ENCODE measurements at places on chromosomes 7 and 10.

- no peak for DNase-seq
Observed at GRCh38 chr7:77413128-77413527, 3.0 kb downstream of the GSAP start.

- DNase-seq, result no peak
Observed at GRCh38 chr10:86673827-86674581, 5.7 kb downstream of the LDB3 start.

GRCh38 chr10:847868-848267, 83.6 kb downstream of the LARP4B start:
- DNase-seq, result no peak

DNA sequence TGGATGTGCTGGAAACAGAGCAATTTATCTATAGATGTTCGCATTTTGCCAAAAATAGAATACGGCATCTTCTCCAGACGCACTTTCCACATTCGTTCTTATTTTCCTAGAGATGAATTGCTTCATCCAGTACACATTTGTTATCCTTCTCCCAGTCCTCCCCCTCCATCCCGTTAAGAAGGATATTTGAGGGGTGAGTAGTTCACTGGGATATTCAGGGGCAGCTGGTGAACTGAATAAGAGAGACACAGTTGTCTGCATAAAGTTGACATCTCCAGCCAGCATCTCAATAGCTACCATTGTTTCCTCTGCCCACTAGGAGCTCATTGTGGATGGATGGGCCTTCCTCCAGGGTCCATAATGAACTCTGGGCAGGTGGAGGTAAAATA, 456.8 kb upstream of the NRP1 start:
- no peak for DNase-seq

Data from SJSA1 (cell line).